Activated CD4-positive, alpha-beta T cell treated with anti-CD3 and anti-CD28 coated beads, Interleukin-2, amount 10 ng/mL, durations not matched to agents 24 days and 14 days (primary cell): ENCODE measurements at places on chromosomes 2 and 18.
A peak's percentile ranks its signal among the peaks of the same experiment; 100 is the strongest.

DNA sequence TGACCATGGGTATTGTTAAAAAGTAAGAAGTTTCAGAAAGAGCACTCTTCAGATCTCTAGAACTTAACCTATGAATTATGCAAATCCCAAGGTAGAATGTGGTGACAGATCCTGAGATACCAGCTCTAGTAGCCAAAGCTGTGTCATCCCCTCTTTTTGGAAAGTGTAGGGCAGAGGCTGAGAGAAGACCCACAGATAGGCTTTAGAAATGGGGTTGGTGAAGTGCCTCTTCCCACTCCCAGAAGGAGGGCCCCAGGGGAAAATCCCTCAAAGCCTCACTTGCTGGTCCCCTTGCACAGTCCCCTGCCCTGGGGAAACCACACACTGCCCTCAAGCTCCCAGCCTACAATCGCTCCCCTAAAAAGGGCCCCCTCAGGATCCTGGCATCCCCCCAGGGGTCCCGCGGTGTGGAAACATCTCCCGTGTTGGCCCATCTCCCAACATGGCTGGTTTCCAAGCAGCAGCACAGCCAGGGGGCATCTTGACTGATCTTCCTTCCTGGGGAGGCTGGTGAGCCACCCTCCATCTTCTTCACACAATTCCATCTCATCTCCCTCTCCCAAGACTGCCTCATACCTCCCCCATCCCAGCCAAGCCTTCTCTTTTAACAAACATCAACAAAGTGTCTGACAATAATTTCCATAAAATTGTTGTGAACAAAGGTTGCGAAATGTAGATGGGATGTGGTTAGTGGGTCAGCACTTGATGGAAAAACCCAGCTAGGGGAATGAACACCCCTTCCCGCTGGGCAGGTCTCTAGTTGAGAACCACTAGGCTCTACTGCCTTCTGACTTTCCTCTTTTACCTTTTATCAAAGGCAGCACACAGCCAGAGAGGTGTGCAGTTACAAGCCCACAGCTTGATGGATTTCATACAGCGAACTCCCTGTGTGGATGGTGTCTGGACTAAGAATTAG is 25.1 kb downstream of the MAL start:
- DNase-seq = no peak

- no peak for DNase-seq
Observed at GRCh38 chr18:26543373-26543772, 5.0 kb downstream of the KCTD1 start.

DNA sequence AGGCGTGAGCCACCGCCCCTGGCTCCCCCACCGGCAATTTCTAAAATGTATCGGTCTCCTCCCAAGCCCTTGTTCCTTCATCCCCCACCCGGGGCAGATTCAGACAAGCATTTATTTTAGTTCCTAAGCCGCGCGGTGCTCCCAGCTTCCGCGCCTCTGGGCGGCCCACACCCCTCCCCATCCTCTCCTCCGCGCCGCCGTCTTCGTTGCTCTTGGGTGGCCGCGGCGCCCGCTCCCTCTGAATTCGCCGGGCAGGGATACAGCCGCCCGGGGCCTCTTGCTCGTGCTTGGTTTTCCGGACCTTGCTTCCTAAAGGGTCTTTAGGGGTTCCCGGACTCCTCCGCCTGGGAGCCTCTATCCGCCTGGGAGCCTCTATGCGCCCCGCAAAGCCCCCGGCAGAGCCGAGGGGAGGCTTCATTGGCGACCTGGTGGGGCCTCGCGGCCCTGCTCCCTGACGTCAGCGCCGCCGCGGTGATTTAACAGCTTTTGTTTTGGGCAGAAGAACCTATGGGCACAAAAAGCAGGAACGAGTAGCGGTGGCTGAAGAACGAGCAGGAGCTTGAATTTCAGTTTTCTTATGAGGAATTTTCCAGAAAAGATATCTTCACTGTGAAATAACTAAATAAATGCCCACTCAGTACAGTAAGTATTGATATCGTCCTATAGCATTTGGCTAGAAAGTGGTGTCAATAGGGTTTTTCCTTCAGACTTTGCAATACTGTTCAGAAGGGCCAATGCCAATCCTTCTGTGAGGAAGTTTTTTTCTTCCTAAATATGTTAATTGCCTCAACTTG is 37.3 kb downstream of the PRKRA start:
- peak; percentile 94 for DNase-seq

DNA sequence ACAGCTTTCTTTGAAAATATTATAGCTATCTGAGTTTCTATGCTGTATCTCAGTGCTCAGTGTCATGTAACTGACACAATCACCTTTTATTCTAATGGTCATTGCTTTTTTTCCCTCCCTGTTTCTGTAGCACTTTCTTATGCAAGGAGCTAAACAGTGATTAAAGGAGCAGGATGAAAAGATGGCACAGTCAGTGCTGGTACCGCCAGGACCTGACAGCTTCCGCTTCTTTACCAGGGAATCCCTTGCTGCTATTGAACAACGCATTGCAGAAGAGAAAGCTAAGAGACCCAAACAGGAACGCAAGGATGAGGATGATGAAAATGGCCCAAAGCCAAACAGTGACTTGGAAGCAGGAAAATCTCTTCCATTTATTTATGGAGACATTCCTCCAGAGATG is 56.4 kb downstream of the SCN2A start:
- DNase-seq = no peak

- peak; percentile 85 for DNase-seq
Observed at GRCh38 chr2:48356701-48357325, 173.1 kb upstream of the STON1 start.

GRCh38 chr2:241891988-241892298 is 22.4 kb downstream of the RTP5 start:
- DNase-seq = no peak

DNA sequence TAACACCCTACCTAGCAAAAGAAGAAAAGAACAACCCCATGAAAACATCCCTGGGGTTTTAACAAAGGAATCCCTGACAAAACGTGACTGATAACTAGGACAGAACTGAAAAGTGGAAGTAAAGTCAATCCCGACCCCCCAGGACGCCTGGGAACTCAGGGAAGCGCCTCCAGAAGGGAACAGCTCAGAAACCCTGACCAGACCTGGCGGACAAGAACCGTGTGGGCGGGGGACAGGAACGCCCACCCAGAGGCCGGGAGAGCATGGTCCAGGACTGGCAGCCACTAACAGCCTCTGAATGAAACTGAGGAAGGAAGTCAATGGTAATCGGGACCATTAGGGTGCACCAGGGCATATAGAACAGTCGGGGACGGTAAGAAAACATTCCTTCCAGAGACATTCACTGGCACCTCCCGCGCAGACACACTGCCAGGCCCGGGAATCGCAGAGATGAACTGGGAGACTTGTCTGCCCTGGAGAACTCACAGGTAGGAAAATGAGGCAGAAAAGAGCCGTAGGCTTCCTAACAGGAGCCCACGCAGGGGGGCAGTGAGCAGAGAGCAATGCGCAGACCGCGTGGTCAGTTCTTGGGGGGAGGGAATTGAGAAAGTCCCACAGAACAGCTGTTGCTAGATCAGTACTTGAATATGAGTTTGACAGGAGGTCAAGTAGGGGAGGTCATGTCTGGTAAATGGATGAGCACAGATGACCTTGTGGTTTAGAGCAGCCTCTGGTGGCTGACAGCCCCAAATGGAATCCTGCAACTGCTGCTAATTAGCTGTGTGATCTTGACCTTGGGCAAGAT is 1.3 kb upstream of the TBC1D8 start:
- DNase-seq = peak; percentile 61

DNA sequence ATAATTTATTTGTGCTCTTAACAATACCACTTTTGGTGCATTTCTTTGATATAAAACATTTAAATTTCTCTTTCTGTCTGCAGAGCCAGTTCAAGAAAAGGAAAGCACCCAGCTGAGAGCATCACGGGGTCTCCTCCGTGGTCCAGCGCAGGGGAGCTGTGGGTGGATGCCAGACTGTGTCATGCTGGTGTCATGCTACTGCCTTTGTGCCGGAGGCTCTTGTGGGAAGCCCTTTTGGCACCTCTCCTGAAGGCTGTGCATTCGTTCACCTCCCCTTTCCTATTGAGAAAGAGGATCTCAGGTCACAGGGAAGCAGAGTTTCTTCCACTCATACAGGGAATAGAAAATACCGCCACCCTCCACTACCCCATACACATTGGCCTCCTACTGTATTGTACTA is 450.4 kb downstream of the GALR1 start:
- no peak for DNase-seq

GRCh38 chr2:173291412-173291811 is 63.3 kb upstream of the CDCA7 start:
- DNase-seq = no peak

- DNase-seq = peak; percentile 64
Observed at GRCh38 chr18:48711651-48712486, 173.0 kb downstream of the CTIF start.

GRCh38 chr2:42569883-42570282 is 1.5 kb downstream of the MTA3 start:
- DNase-seq = no peak

DNA sequence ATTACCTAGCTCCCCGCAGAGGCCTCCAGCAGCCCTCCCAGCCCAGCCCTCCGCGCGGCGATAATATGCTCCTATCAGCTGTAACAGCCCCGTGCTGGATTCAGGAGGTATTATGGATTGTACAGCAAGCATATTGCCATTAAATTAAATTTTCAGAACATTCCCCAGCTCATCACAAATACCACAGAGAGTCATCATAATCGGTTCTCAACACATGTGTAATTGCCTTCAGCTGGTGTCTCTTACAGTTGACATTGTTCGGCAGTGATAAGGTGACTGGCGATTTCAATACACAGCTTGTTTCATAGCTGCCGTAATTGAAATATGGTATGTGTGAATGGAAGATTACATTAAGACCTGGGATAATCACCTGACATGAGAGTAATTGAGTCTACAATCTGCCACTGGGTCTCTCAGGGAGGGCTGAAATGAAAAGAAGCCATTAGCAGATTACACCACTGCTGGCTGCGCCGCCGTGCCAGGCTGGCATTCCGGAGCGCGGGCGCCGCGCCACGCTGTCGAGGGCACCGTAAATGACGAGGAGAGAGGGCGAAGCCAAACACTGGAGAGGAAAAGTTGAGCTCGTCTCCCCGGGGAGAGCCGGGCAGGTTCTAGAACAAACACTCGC is 549.4 kb upstream of the SALL3 start:
- no peak for DNase-seq

GRCh38 chr2:211354481-211354880 is 798.1 kb downstream of the CPS1 start:
- no peak for DNase-seq

DNA sequence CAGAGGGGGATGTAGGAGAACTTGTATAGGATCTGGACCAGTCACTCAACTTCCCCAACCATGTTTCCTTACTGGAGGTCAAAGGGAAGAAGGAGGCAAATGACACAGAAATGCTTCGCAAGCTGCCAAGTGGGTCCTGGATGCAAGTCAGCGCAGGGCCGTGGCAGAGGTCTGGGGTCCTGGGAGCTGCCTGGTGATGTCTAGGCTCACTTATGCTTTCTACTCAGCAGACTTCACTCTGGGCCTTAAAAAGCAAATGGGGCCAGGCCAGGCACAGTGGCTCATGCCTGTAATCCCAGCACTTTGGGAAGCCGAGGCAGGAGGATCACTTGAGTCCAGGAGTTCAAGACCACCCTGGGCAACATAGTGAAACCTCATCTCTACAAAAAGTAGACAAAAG is 19.9 kb downstream of the HS1BP3 start:
- DNase-seq = no peak

DNA sequence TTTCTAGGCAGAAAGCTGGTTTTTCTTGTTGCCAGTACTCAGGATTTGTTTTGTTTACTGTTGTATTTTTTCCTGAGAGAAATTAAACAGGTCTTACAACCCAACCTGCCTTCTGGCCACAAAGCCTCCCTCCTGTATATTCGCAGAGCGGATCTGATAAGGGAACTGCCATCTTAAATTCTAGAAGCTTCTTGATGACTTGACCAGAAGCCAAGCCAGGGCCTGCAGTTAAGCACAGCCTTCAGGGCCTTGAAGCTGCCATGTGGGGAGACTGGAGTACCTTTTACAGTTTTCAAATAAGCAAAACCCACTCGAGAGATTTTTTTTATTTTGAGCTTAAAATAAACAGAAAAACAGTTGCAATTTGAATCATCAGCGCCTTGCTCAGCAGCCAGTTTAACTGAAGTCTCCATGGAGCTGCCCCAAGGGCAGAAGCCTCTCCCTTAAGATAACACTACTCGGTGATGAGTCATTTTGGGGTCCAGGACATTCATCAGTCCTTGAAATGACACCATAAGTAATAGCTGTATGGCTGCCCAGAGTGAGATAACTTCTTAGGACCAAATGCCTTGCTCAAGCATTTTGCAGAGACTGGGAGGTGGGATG is 51.5 kb upstream of the PHLPP1 start:
- no peak for DNase-seq

GRCh38 chr2:108858894-108859293 is 72.3 kb downstream of the CCDC138 start:
- DNase-seq = no peak

- no peak for DNase-seq
Observed at GRCh38 chr2:85184990-85185389, 51.8 kb downstream of the TCF7L1 start.

- no peak for DNase-seq
Observed at GRCh38 chr2:45315861-45316260, 295.2 kb downstream of the SRBD1 start.

DNA sequence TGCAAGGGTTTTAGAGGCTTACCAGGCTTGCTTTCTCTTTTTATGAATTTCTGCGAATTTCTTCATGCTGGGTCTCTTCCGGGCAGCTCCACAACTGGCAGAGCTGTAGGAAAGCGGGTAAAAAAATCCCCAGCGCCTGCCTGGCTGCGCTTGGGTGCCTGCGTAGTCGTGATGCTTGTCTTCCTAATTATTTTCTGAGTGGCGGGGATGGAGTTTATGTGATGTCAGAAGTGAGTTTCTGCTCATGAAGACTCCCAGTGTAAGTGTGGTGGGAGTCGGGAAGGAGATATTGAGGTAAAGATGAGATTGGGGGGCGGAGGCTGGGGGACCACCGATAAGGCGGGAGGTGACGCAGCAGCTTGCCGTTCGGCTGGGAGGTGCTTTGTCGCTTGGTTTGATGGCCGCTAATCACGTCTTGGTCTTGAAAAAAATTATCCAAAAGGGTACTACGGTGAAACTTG is 229.8 kb downstream of the LDLRAD4 start:
- DNase-seq = no peak

DNA sequence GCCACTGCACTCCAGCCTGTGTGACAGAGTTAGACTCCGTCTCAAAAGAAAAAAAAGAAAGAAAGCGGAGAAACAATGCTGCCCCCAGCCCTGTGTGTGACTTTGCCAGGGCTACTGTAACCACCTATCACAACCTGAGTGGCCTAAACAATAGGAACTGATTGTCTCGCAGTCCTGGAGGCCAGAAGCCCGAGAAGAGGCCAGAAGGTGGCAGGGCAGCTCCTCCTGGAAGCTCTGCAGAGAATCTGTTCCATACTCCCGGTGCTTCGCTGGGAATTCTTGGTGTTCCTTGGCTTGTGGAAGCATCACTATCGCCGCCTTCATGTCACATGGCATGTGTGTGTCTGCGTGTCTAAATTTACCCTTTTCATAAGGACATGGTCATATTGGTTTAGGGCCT is 14.4 kb upstream of the RAB17 start:
- no peak for DNase-seq
